Kidney capillary endothelial cell (primary cell): ENCODE measurements at places on chromosomes 7 and 10.

DNA sequence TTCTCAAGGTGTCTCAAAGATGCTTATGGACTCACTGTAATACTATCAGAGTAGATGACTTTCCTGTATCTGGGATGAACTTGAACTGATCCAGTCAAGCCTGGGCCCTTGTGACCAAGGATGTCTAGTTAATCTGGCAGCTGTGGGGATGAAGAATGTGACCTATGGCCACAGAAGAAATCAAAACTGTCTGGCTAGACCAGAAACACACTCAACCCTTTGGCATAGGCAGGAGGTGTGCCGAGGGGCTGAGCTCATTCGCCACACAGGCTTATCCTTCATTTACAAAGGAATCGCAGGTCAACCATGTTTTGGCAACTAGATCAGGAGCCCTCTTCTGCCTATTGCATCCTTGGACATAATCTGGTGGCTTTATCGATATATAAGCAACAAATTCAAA is 110.6 kb downstream of the ATXN7L1 start:
- DNase-seq = no peak

DNA sequence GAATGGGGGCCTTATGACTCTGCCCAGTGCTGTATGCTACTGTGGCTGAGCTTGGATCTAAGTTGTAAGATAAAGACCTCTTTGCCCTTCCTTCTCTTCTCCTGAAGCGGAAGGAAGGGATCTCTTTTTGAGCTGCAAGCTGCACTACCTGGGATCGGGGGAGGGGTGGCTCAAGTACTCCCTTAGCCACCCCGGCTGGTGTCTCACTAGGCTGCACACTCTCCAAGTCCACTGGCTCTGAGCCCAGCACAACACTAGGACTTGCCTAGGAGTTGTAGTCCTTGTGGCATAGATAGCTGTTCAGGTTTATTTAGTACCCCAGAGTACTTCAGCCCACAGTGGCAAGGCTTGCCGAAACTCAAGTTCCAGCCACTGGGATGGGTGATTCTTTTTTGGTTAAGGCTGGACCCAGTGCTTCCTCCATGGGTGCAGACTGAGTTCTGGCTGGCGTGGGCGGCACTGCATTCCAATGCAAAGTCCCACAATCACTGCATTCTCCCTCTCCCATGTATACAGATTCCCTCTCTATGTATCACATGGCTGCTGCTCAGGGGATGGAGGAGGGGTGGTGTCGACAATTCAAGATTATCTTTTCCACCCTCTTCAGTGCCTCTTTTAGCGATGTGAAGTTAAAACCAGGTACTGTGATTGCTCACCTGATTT is 76.2 kb upstream of the SLC25A13 start:
- no peak for DNase-seq

DNA sequence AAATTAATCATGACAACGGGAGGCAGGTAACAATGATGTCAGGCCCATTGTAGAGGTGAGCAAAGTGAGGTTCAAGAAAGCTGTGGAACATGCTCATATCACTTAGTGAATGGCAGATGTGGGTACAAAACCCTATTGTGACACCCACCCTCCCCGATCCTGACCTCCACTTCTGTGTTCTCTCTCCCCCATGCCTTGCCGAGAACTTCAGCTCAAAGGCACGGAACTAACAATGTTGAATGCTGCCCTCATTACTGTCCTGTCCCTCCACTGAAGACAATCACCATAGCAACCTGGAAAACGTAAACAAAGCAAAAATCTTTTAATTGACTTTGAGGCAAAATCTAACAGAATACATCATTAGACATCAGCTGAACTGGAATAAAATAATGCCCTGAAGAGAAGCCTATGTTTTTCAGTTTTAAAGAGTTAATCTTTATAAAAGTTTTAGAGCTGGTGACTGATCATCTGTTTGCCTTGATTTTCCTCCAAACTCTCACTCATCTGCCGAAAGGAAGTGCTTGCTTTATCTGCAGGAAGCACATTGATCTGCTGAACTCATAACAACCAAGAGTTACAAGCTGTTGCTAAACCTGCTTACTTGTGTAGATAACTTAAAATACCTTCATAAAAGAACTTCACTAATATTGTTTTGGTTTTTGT is 133.6 kb downstream of the CUBN start:
- peak; percentile 96 for DNase-seq

DNA sequence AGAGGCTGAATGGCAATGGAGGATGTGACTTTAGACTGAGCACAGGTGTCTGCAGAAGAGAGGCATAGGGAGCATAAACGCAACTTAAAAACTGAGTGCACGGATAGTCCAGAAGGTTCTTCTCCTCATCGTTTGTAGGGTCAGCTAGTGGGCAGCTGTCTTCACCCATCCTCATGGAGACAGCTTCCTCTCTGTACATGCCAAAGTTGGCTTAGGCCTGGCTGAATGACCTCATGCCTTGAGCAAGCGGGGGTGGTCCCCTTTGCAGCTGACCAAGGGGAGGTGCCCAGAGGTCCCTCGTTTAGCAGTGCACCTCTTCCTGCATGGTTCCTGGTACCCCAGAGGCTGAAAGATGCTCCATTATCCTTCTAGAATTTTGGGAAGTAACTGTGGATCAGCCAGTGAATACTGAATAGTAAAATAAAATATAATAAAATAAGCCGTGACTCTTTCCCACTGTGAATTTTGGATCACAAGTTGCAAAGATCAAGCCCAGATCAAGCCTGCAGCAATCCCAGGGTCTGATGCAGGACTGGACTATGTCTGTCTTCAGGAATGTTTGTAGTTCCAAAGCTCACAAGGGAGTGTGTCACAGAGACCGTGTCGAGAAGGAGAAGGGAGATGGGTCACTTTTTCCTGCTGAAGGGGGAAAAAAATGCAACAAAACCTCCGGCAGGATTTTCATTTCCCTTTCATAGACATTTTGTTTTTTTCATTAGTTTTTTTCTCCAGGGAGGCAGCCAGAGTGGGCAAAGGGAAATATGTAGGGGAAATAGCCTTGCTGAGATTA is 295.3 kb upstream of the MKI67 start:
- no peak for DNase-seq

DNA sequence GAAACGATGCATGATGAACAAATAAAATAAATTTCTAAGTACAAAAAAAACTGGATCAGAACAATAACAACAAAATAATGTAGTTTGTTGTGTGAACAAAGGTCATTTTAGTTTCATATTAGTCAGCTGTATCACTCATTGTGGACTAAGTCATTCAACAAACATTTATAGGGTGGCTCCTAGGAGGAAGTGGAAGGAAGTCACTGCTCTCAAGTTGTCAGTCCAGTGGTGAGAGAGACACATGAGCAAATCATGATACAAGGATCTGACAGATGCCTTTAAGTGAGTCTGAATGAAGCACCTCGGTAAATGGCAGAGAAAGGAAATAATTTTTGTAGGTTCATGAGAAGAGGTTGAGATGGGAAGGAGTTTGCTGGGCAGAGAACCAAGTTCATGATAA is 56.8 kb downstream of the EPDR1 start:
- peak; percentile 20 for DNase-seq

GRCh38 chr7:30760514-30761213 is 8.7 kb downstream of the INMT start:
- DNase-seq = no peak

DNA sequence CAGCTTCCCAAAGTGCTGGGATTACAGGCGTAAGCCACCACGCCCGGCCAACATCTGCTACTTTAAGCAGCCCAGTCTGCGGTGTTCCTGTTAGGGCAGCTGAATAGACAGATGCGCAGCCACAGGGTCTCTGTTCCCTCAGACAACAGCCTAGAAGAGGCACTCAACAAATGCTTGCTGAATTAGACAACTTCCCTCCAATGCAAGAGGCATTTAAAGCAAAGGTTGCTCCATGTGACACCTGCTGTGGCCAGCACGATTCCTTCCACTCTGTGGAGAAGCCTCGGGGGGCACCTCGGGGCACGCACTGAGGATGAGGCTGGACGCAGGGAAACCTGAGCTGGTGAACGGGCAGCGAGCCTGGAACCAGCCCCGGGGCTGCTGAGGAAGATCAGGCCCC is 237.8 kb downstream of the MAD1L1 start:
- no peak for DNase-seq

- no peak for DNase-seq
These were observed 115.7 kb downstream of the KIAA1217 start for GRCh38 chr10:24324651-24325050.

DNA sequence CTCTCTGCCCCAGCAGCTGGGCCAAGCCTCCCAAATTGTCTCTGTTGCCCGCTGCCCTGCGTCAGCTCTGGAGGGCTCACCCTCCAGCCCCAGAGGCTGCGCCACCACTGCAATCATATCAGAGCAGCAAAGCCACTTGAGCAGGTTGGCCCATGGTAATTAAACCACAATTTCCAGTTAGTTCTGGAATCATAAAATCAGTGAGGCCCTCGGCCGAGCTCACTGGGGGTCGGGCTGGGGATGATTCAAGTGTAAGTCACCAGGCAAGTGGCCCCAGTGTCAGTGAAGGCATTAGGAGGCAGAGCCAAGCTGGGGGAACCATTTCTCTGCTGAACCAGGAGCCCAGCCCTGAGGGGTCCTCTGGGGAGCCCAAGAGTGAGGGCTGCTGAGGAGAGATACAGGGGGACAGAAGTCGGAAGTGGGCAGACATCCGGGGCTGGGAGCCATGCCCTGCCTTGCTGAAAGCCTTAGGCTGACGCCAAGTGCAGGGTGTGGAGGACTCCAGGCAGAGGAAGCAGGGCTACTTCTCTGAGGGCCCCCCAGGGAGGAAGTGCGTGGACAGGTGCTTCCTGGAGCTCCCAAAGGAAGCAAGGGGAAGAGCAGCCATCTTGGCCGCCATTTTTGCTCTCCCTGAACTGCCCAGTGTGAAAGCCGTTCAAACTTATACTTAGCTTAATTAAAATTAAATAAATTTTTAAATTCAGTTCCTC is 29.5 kb upstream of the SLC29A3 start:
- DNase-seq = peak; percentile 71

- no peak for DNase-seq
These were observed 819 bp downstream of the TMED4 start for GRCh38 chr7:44580945-44581878.

GRCh38 chr10:62790571-62790970 is 13.9 kb upstream of the ADO start:
- DNase-seq = no peak

DNA sequence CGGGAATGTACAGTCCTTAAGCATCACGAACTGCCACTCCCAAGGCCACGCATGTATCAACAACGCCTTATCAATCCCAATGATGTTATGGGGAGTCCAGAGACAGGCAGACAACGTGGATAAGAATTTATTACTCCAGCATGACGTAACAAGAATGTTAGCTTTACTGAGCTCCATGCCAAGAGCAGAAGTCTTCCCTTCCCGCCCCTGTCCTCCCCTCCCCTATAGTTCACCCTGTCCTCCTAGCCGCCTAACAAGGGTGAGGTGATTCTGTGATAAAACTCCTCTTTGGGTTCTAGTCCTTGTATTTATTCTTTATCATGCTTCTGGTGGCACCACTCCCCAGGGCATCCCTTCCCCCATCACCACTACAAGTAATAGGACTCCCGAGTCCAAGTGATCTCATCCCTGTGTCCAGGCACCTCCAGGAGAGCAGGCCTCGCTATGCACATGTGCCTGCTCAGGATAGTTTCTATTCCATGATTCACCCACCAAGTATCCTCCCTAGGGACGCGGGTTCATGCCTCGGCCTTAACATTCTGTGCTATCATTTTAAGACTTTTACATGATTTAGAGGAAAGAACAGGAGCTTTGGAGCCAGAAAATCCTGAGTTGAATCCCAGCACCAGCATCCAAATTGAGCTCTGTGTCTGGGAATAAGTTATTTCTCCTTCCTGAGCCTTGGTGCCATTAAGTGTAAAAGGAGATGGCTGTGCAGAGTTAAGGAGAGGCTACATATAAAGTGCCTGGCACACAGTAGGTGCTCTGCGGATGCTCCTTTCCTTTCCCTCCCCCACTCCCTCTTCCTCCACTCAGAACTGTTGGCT is 15.4 kb downstream of the GSDME start:
- no peak for DNase-seq
